CD8-positive, alpha-beta T cell (primary cell): ENCODE measurements at places on chromosomes 13 and 19. TPM values are rescaled to one million over a fixed set of nuclear protein-coding genes. Genes with fewer than 3 reads are reported as not detected.

The PNMA8B gene
- total RNA-seq = not detected

The OSCAR gene
- total RNA-seq = 0.19 TPM

The PRSS57 gene
- not detected for total RNA-seq

The MBD3 gene
- total RNA-seq = 37.2 TPM

The MYCBP2 gene
- 92.3 TPM for total RNA-seq

The DKKL1 gene
- total RNA-seq = not detected

The RFPL4A gene
- total RNA-seq = not detected

The MIR17HG gene
- 6.4 TPM for total RNA-seq

The FAM124A gene
- 0.11 TPM for total RNA-seq

The CASP14 gene
- not detected for total RNA-seq

The OR4F17 gene
- total RNA-seq = not detected

The SPACA4 gene
- not detected for total RNA-seq

The KLF1 gene
- total RNA-seq = not detected

The TEX26 gene
- not detected for total RNA-seq

The PRR36 gene
- 0.19 TPM for total RNA-seq

The NKPD1 gene
- 0.81 TPM for total RNA-seq

The PLIN4 gene
- total RNA-seq = 0.06 TPM

The ZNF626 gene
- total RNA-seq = 6.6 TPM

The GNG8 gene
- total RNA-seq = not detected

The WIZ gene
- total RNA-seq = 20.1 TPM

The DHRS12 gene
- total RNA-seq = 14.1 TPM

The CYP4F22 gene
- total RNA-seq = 0.46 TPM

The ATCAY gene
- total RNA-seq = not detected

The DENND1C gene
- total RNA-seq = 95.9 TPM

The PALM3 gene
- total RNA-seq = not detected

The SHISA7 gene
- total RNA-seq = not detected
